ENCODE measurements at places on chromosomes 7 and 10.
A peak's percentile ranks its signal among the peaks of the same experiment; 100 is the strongest.

DNA sequence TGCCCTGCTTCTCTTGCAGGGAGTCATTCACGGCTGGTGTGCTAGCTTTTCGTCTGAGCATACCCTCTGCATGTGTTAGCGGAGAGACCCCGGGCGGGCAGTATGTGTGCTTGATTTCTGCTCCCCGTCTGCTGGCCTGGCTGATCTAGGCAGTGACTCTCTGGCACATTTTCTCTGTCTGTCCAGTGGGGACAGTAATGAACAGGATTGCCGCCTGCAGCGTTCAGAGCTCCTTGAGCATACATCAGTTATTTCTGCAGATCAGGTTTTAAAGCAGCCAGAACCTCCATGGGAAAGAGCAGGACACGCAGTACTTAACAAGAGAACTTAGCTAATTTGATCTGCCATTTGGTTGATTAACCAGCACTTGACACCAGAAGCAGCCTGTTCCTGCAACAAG, 242.5 kb downstream of the CELF2 start:
- no peak for DNase-seq

DNA sequence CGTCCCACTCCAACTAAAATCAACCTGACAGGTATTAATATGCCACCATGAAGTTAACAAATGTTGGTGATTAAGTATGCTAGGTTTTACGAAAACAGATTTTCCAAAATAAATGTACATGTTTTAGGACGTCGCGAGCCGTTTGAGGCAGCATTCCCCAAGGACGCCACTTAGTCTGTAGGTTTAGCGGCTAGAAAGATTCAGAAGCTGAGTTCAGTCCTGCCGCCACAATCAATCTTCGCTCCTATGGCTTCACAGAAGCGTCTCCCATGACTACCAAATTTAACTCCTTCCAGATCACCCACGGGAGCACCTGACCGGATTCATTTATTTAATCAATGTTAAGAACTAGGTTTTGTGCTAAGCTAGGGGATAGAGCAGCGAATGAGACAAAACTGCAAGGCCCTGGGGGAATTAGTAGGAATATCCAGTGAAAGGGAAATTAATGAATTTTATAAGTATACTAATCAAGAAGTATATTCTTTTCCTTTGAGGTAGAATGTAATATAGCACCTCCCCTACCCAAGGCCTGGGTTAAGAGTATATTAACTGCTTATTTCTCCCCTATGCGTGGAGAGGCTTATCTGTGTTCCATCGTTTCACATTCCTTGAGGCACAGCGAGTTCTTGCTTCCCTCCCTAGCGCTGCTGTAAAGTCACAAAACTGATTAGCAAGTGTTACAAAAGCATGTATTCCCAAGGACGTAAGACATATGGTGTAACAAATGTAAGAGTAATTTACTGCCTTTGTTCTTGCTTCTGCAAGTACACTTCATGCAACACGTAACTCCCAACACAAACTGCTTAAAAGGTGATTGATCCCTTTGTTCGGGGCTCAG, 994 bp upstream of the CYP51A1 start:
- peak; percentile 20 for DNase-seq

GRCh38 chr7:126541406-126541805, 711.3 kb downstream of the GRM8 start:
- no peak for DNase-seq

- no peak for DNase-seq
Measured at GRCh38 chr10:62639144-62639543, 165.4 kb upstream of the ADO start.

DNA sequence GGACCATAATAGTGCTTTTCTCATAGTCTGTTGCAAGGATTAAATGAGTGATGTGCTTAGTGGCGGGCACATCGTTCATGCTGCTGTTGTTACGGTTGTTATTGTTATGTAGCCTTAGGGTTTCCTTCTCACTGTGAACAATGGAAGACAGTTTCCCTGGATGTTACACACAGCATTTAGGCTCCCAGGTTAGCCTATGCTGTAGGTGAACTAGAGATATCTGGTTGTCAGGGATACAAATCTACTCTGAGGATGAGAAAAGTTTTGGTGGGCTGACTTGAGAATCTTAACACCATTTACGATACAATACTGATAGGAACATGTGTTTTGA, 14.7 kb downstream of the SH3PXD2A start:
- no peak for DNase-seq

DNA sequence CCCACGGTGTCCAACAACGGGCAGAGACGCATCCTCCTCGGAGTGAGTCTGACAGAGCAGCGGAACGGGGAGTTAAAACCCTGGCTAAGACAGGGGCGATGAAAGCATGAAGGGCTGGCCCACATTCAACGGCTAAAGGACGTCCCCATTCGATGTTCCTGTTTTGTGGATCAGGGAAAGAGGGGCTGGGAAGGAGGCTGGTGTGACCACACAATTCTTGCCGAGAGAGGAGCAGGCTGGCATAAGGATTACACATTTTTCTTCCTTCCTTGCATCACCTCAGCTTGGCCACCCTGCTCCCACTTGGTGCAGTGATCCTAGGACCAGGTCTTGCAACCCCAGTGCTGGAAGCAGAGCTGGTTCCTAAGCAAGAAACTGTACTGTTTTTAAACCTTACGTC, 67.7 kb downstream of the GNA12 start:
- no peak for DNase-seq

- DNase-seq = no peak
Measured at GRCh38 chr7:28722684-28723083, 235.4 kb downstream of the TRIL start.

GRCh38 chr7:92205987-92206386, 27.0 kb upstream of the LRRD1 start:
- DNase-seq = no peak

GRCh38 chr10:131697476-131698128, 203.2 kb upstream of the PPP2R2D start:
- DNase-seq = no peak

GRCh38 chr7:71504697-71505441, 372.9 kb downstream of the GALNT17 start:
- DNase-seq = no peak

GRCh38 chr10:113119801-113120200, 169.8 kb downstream of the TCF7L2 start:
- no peak for DNase-seq
